ENCODE measurements at places on chromosomes 16 and 17.

DNA sequence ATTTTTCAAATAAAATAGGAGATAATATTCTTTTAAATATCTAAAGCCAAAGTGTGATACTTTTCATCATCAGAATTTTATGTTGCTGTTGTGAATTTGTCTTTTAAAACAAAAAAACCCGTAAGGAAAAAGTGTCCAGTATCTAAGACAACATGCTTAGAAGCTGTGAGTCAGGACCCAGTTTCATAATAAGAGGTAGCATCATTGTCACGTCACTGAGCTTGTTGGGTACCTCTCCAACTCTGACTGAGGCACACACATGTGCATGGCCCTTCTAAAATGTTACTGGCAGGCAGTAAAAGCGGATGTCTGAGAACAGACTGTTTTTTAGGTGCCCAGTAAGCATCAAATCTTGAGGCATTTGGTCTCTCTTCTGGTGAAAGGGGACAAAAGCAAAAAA is 2.5 kb downstream of the CIAPIN1 start:
- DNase-seq, result no peak

DNA sequence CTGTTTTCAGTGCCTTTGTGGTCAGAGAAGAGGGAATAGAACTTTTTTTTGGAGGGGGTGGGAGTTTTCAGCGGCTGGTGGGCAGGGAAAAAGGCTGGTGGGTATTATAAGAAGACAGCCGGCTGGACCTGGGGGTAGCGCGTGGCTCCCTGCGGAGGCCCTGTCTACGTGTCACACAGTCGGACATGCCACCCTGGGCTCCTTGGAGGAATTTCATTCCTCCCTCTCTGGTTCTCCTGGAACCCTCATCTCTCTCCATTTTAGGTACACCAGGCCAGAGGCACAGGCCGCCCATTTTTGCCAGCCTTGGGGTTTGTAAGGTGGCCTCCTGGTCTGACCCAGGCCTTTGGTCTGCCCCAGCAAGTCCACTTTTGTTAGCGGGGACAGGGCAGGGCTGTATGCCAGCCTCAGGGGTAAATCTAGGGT is 908 bp downstream of the FKBP10 start:
- no peak for DNase-seq

GRCh38 chr16:23406546-23407240 is 46.3 kb downstream of the COG7 start:
- DNase-seq, result no peak

GRCh38 chr17:79135628-79136405 is 61.2 kb downstream of the ENGASE start:
- no peak for DNase-seq

GRCh38 chr16:62205459-62205858 is 169.2 kb upstream of the CDH8 start:
- DNase-seq, result no peak

DNA sequence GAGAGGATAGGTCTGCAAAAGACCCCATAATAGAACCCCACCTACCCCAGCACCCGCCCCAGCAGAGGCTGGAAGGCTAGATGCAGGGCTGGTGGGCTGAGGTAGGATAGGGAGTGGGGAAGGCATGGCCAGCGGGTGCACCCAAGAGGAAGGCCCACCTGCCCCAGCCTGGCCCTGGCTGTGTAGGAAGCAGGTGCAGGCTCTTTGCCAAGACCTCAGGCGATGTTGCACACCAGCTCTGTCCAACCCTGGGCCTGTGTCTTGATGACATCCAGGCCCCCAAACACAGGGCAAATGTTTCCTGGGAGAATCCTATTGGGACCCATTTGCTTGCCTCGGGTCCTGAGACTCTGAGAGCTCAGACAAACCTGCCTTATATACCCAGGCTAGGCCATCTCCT is 12.2 kb downstream of the UNC119 start:
- no peak for DNase-seq

DNA sequence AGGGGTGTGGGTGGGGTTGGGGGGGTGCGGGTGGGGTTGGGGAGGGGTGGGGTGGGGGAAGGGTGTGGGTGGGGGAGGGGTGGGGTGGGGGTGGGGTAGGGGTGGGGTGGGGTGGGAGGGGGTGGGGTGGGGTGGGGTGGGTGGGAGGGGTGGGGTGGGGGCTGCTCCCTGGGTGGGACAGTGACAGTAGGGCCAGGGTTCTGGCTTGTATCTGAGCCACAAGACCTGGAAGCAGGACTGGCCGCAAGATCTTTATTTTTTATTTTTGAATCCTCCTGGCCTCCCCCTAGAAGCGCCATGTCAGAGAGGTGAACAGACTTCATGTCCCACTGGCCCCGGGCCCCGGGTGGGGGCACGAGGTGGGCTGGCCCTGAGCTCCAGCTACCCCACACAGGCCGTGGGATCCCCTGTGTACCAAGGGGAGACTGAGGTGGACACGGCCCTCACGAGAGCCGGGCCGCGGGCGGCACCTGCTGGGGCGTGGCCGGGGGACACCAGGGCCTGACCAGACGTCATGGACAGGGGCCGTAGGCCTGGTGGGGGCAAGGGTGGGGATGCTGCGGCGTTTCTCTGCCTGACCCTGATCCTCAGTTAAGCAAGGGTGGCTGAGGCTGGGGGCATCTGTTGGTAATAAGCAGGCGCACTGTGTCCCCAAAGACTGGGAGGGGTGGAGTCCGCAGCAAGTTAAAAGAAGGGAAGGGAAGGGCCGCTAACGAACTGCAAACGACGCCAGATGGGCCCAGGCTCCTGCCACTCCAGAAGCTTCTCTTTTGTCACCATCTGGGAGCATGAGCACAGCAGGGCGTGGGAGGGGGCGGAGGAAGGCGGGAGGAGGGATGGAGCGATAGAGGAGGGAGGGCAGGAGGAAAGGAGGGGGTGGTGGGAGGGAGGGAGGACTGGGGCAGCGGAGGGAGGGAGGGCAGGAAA is 22.3 kb upstream of the PABPN1L start:
- no peak for DNase-seq

DNA sequence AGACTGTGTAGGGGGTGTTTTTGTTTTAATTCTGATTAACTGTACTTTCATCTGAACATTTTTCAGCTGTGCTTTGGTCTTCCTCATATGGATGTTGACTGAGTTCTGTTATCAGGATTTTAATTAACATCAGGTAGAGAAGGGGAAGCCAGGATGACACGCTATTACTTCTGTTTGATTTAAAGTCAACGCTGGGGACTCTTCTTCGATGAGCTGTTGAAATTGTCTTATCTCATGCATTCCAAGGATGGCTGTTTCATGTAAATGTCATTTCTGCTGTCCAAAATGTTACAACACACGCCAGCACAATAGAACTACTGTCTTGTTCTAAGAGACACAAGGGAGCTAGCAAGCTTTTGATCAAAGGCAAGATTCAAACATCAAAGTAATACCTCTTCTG is 263.3 kb upstream of the CDH5 start:
- no peak for DNase-seq

GRCh38 chr16:69563605-69564580 is 1.9 kb upstream of the NFAT5 start:
- no peak for DNase-seq

DNA sequence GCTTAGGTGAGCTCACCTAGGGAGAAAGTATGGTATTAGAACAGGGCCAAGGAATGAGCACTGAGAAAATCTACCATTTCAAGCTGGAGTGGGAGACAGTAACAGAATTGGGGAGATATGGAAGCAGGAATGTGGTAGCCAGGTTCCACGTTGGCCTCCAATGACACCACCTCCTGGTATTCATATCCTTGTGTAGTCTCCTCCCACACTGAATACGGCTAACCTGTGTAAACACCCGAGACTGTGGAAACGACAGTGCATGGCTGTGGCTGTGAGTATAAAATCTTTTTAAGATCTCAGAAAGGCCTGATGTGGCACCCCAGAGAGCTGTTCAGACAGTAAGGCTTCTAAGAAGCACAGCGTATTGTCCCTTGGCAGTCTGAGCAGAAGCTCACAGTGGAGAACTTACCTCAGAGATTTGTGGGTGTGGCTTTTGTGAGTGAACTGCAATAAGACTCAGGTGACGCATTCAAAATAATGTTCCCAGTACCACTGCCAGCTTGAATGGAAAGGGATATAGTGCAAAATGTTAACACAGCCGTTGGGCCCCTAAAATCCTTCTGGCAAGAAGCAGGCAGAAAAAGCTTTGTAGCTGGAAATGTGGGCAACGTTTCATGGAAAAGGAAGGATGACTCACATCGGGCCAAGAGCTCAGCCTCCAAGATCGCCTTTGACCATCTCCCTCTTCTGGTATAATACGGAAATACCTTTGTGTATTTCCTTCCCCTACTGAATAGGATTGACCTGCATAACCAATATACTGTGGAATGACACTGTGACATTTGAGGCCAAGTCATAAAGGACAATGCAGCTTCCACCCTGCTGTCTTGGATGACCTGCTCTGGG is 14.4 kb downstream of the SDR42E1 start:
- no peak for DNase-seq

- peak; percentile 63 for DNase-seq
Measured at GRCh38 chr17:38751144-38751807, 1.3 kb upstream of the PSMB3 start.

- no peak for DNase-seq
Measured at GRCh38 chr17:3890082-3890877, 2.6 kb downstream of the CAMKK1 start.

DNA sequence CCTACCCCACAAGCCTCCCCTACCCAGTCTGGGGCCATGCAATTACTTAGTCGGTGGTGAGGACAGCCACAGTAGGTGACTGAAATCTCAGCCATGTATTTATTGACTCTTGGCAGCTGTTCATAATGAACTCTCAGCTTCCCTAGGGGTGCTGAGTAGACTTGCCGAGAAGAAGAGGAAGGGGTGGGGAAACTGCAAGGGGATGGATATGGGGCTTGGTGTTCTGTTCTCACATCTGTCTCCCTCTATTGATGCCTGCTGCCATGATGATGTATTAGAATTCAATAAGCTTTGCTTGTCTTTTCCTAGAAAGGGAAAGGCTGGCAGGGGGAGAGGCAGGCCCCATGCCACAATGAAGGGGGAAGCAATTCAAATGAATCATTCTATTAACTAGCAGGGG is 112.9 kb downstream of the GP2 start:
- no peak for DNase-seq

DNA sequence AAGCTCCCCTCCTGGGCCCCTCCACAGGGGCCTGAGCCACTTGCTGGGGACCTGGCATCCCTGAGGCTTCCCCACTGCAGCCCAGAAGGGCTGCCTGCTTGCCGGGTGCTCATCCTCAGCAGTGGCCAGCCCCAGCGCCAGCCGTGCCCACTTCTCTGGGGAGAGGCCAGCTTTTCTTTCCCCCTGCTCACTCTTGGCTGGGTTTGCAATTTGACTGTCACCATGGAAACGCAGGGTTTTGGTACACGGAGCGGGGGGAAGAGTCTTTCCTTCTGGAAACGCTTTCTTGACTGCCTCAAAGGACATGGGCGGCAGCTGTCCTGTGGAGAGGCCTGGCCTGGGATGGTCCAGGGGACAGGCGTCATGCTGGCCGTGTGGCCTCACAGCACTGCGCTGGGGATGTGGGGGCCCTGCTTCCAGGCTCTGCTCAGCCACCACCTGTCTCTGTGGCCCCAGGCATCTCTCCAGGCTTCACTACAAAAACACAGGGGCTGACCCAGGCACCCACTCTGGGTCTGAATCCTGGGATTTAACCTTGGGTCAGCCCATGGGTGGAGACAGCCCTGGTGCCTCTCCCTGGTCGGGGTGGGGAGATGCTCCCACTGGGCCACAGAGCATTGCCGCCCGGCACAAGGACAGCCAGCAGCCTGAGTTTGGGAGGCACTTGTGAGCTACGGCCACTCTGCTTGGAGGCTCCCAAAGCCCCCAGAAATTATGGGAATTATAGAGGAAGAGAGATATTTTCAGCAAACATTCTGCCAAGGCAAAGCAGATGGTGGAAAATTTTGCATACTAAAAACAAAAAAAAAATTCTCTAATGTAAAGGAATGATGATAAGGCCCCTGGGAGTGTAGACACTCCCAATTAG is 45.9 kb upstream of the DOC2B start:
- no peak for DNase-seq

GRCh38 chr17:10050597-10051101 is 145.6 kb upstream of the RCVRN start:
- no peak for DNase-seq

DNA sequence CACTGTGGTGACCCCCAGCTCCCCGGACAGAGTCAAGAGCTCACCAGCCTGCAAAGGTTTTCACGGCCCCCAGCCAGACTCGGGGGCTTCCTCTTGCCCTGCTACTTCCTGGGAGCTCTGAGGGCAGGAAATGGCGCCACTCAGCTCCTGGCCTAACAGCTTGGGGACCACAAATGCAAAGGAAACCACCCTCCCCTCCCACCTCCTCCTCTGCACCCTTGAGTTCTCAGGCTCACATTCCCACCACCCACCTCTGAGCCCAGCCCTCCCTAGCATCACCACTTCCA is 375 bp upstream of the SPN start:
- DNase-seq, result no peak

- DNase-seq, result no peak
Measured at GRCh38 chr17:13346996-13347762, 254.6 kb downstream of the HS3ST3A1 start.

GRCh38 chr17:57833179-57833939 is 16.5 kb downstream of the MRPS23 start:
- peak; percentile 87 for DNase-seq

- no peak for DNase-seq
Measured at GRCh38 chr17:36511216-36511615, 23.5 kb downstream of the MYO19 start.

DNA sequence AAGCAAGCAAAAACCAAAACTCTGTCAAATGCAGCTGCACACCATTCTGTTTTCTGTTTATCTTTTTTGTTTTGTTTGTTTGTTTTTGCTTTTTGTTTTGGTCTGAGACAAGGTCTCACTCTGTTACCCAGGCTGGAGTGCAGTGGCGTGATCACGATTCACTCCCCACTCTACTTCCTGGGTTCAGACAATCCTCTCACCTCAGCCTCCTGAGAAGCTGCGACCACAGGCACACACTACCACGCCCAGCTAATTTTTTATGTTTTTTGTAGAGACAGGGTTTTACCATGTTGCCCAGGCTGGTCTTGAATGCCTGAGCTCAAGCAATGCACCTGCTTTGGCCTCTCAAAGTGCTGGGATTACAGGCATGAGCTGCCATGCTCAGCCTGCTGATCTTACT is 19.3 kb upstream of the SLFN13 start:
- DNase-seq, result no peak

DNA sequence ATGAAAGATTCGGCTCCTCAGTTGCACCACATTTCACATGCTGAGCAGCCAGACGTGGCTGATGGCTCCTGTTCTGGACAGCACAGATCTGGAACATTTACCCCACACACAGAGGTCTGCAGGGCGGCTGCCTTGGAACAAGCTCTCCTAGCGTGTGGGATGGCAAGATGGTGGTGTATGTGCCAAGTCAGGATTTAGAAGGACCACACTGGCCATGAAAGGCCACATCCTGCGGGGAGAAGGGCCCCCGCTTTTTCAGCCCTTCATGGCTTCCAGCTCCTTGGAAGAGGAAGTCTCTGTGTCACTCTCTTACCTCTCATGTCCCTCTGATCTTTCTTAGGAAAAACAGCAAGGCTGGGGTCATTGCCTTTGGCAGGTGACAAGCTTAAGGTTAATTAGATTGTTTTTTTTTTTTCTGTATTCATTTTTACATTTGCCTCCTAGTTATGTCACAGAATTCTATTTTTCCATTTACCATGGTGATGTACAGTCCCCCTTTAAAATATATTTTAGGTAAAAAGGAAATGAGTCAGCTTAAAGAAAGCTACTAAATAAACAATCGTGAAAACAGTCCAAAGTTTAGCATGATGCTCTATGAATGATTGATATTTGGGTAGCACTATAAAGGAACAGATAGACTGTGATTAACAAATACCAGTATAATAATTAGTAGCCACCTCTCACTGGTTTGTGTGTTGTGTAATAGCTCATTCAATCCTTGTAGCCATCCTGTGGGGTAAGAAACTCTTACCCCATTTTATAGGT is 396.6 kb downstream of the CPPED1 start:
- DNase-seq, result no peak

Data from NCI-H146 (cell line).